Hematopoietic multipotent progenitor cell treated with erythropoietin and hydrocortisone succinate and interleukin-3 and kit ligand, for 15 days (in vitro differentiated cells): ENCODE measurements at places on chromosomes 13 and 19.

GRCh38 chr19:31718032-31718431 lies 368.8 kb upstream of the TSHZ3 start:
- no peak for DNase-seq

GRCh38 chr13:75641026-75641425 lies 4.9 kb downstream of the LMO7 start:
- DNase-seq, result no peak

DNA sequence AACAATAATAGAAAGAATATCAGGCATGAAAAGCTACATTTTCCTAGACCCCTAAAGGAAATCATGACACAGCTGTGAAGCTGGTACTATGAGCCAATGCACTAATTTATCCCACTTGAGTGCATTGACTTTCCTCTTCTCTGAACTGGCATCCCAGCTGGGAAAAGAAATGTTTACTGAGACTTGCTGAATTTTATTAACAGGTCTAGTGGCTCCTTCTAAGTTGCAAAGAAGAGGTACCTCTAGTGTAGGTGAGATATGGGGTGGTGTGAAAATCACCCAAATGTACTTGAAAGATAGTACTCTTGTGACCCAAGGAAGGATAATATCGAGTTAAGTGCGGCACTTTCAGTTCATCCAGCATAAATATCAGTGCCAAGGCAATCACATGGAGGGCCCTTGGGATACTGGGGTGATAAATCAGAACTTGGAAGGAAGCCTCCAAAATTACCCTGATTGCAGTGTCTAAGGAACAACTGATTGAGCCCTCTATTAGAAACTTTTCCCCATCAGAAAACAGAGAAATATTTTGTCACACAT lies 369.2 kb downstream of the PCDH9 start:
- no peak for DNase-seq

GRCh38 chr13:112687836-112688559 lies 1.8 kb upstream of the ATP11A start:
- DNase-seq, result no peak

GRCh38 chr19:15527705-15528104 lies 19.4 kb downstream of the CYP4F22 start:
- no peak for DNase-seq

DNA sequence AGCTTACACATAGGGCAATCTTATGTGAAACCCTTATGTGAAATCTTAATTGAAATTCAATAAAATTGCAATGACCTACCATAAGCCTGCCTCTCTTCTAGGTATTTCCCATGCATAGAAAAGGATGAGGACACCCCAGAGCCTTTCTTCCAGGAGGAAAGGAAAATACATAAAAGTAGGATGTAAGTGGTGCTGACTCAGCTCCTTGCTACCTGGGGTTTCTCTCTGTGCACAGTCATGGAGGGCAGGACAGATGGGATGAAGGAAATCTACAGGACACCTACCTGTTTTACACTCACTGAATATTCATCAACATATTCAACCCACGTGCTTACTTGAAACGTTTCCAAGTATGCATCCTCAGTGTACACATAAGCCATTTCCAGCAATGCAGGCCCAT lies 1299.2 kb upstream of the SLC10A2 start:
- DNase-seq, result no peak

GRCh38 chr13:71722206-71722605 lies 144.8 kb downstream of the DACH1 start:
- DNase-seq, result no peak
